H9 (cell line): ENCODE measurements at places on chromosomes 2 and 18.

DNA sequence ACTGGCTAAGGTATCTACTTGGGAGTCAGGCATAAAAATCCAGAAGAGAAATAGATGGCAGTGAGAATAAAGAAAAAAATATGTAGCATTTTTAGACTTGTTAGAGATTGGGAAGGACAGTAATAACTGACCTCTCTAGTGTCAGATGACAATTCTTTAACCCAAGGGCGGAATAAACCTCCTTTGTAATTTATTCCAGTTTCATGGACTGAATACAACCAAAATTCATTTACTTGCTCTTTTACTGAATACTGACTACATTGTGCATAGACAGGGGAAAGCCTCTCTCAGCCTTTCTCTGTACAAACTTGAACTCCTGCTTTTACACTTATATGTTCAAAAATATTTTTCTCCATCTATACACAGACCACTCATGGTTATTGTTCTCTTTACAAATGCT lies 475.3 kb upstream of the RAB12 start:
- DNase-seq = no peak

GRCh38 chr2:234490271-234491091 lies 6.4 kb downstream of the ARL4C start:
- no peak for DNase-seq

- peak; percentile 67 for DNase-seq
These were observed 1.7 kb upstream of the PER2 start for GRCh38 chr2:238290091-238290509.

- DNase-seq = no peak
These were observed 17.4 kb downstream of the GPR45 start for GRCh38 chr2:105258835-105259350.
